DND-41 (cell line): ENCODE measurements at places on chromosomes 12 and 14.

- no peaks in the 10 kb centered on the region for H3K27me3 ChIP-seq
- DNase-seq, result no peak
- H3K4me3 ChIP-seq, result no peak overlapping the region
- no peak overlapping the region for H3K27ac ChIP-seq
- H3K4me1 ChIP-seq, result no peaks in the 10 kb centered on the region
- H3K36me3 ChIP-seq, result no peaks in the 10 kb centered on the region
Observed at GRCh38 chr14:96067985-96068930, 29.1 kb downstream of the C14orf132 start.

- no peak for DNase-seq
- H3K36me3 ChIP-seq, result no peaks in the 10 kb centered on the region
- H3K27me3 ChIP-seq, result peaks cover 3% of the 10 kb centered on the region
- H3K4me1 ChIP-seq, result no peaks in the 10 kb centered on the region
- no peak overlapping the region for H3K27ac ChIP-seq
Observed at GRCh38 chr12:117452112-117452511, 90.7 kb upstream of the NOS1 start.

GRCh38 chr12:13135371-13136178, 32.1 kb upstream of the GSG1 start:
- H3K36me3 ChIP-seq, result no peaks in the 10 kb centered on the region
- no peak overlapping the region for H3K4me3 ChIP-seq
- H3K27ac ChIP-seq, result no peak overlapping the region
- no peak for DNase-seq
- H3K4me1 ChIP-seq, result no peaks in the 10 kb centered on the region

- no peak for DNase-seq
- H3K27me3 ChIP-seq, result no peaks in the 10 kb centered on the region
- no peak overlapping the region for H3K4me3 ChIP-seq
- no peaks in the 10 kb centered on the region for H3K36me3 ChIP-seq
- H3K4me1 ChIP-seq, result no peaks in the 10 kb centered on the region
- H3K27ac ChIP-seq, result no peak overlapping the region
Observed at GRCh38 chr14:42000450-42000849, 393.8 kb downstream of the LRFN5 start.

DNA sequence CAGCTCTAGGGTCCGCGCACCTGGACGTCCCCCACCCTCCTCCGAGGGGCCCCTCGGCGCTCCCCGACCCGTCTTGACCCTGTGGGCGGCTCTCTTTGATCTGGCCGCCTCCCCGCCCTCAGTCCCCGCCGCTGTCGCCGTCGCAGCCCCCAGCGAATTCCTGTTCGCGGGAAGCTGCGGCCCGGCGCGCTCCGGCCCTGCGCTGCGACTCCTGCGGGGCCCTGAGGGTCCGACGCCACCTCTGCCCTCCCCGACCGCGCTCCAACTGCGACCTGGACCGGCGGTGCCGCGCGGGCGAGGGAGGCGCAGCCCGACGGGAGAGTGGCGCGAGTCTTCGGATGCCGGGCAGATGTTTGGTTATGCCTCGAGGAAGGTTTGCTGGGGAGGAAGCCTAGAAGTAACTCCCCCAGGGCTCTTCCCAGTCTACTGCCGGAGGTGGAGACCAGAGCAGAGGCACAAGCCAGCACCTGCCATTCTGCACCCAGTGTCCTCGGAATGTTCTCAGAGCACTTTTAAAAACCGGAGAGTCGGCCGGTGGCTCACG, 440 bp upstream of the ISM2 start:
- no peak overlapping the region for H3K27ac ChIP-seq
- no peaks in the 10 kb centered on the region for H3K4me1 ChIP-seq
- H3K36me3 ChIP-seq, result no peaks in the 10 kb centered on the region
- no peaks in the 10 kb centered on the region for H3K27me3 ChIP-seq
- no peak overlapping the region for H3K4me3 ChIP-seq

DNA sequence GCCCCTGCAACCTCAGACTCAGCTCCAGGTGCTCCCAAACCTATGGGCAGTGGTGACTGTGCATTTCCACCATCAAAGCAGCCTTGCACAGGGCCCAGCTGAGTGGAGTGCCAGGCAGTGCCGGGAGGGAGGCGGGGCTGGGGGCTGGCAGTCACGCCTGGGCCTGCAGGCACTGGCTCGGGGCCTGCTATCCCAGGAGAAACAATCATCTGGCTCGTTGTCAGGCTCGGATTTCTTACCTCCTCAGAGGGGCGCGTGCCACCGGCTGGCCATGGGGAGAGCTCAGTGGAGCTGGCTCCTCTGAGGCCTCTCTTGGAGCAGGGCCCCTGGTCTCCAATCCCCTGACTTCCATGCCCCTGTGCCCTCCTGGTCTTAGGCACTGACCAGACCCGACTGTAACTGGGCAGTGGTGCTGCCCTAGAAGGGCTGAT, 20.2 kb upstream of the PPP1R13B start:
- H3K36me3 ChIP-seq, result no peaks in the 10 kb centered on the region
- no peak overlapping the region for H3K4me3 ChIP-seq
- no peaks in the 10 kb centered on the region for H3K27me3 ChIP-seq
- H3K27ac ChIP-seq, result no peak overlapping the region
- DNase-seq, result no peak
- H3K4me1 ChIP-seq, result no peaks in the 10 kb centered on the region

DNA sequence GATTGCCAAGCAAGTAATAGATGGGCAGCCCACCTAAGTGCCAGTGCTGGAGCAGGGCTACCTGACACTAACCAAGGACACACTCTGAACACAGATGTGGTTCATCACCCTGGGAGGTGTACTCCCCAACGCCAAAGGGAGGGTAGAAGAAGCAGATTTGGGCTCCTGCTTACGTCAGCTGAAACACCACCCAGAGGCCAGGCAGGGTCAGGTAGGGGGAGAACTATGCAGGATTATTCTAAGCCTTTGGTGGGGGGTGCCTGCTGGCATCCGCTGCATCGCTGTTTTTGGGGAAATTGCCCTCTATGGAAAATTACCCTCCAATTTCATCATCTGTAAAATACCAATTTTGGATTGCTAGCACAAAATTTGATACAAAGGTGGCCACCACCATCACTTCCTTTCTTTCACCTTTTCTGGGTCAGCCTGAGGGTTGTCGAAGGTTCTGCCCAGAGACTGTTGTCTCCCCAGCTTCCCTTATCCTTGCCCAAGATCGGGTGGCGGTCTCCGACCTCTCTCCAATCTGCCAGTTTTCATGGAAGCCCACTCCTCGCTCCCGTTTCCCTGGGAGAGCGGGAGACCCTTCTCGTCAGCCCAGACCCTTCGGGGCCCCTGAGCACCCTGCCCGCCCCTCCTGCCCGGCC, 535 bp downstream of the BIN2 start:
- no peaks in the 10 kb centered on the region for H3K27me3 ChIP-seq
- H3K36me3 ChIP-seq, result no peaks in the 10 kb centered on the region
- DNase-seq, result peak; percentile 39
- peak overlapping the region; percentile 86 for H3K27ac ChIP-seq
- H3K4me3 ChIP-seq, result peak overlapping the region; percentile 57
- peaks cover 87% of the 10 kb centered on the region for H3K4me1 ChIP-seq

DNA sequence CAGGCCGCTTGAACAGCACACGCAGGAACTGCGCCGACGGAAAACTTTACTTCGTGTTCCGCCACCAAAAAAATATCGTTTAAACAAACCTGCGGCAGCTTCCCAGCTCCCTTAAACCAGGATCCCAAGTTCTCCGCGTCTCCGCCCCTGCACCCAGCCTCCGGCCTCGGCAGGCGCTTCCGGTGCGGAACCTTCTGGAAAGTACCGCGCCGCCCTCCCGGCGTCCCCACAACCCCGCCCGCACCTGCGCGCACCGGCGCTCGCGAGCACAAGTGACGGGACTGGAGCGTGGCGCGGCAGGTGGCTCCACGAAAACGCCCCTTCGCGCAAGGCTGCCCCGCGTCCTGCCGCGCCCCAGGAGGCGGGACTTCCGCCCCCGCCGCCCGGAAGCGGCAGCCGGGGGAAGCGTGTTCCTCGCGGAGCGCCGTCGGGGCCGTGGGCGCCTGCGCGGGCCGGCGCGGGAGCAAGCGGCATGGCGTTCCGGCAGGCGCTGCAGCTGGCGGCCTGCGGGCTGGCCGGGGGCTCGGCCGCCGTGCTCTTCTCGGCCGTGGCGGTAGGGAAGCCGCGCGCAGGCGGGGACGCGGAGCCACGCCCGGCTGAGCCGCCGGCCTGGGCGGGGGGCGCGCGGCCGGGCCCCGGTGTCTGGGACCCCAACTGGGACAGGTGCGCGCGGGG, at the start of gene PGAM5:
Gene PGAM5 (plus strand): TSS at position 438 of the 675 bp plus-strand sequence. CDS start 35 bp downstream, at position 473.
- peak within 1 kb of the TSS; percentile 85 for H3K4me3 ChIP-seq
- peaks cover 24% of the 10 kb centered on the region for H3K36me3 ChIP-seq
- peak; percentile 86 for DNase-seq

GRCh38 chr14:102993523-102993922, 63.8 kb downstream of the CDC42BPB start:
- H3K4me3 ChIP-seq, result no peak overlapping the region
- H3K27me3 ChIP-seq, result no peaks in the 10 kb centered on the region
- no peak overlapping the region for H3K27ac ChIP-seq
- no peaks in the 10 kb centered on the region for H3K36me3 ChIP-seq
- no peak for DNase-seq
- no peaks in the 10 kb centered on the region for H3K4me1 ChIP-seq

GRCh38 chr14:33780035-33780434, 170.8 kb downstream of the EGLN3 start:
- no peak for DNase-seq
- H3K27ac ChIP-seq, result no peak overlapping the region
- peaks cover 22% of the 10 kb centered on the region for H3K27me3 ChIP-seq
- no peaks in the 10 kb centered on the region for H3K4me1 ChIP-seq
- no peak overlapping the region for H3K4me3 ChIP-seq

- no peak overlapping the region for H3K4me3 ChIP-seq
- H3K4me1 ChIP-seq, result peaks cover 30% of the 10 kb centered on the region
- peak; percentile 21 for DNase-seq
- no peaks in the 10 kb centered on the region for H3K36me3 ChIP-seq
- no peak overlapping the region for H3K27ac ChIP-seq
- H3K27me3 ChIP-seq, result no peaks in the 10 kb centered on the region
Observed at GRCh38 chr14:73240816-73241480, 3.6 kb downstream of the PAPLN start.

DNA sequence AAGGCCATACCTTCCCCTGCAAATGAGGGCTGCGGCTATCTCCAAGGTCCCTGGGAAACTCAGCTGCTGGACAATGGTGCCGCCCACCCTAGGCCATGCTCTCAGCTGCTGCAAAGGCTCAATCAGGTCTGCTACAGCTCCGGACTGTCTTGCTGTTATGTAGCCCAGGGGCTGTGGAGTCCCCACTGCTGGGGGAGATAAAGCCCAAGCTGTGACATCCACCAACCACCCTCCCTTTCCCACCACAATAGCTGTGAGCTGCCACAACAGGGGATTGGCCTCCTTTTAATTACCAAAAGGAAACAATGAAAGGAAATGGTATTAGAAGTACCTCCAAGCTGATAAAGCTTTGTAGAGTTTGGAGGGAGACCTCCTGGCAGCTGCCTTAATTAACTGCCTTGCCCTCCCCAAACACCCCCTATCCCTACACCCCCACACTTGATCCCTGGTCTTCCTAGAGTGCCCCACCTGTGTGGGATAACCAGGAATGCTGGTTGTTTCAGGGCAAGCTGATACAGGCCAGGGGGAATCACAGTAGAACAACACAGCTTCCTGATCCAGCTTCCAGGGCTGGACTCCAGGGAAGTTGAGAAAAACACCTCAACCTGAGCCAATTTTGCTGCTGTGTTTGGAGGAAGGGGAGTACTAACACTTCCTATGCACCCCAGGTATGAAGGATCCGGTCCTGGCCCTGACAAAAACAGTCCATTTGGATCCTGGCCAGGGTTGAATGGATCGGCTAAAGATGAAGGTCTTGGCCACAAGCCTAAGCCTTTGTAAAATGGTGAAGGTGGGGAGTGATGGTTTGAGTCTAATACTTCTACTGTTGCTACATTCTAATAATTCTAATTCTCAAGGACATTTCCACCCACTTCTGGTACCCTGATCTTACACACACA, at the start of gene VWF:
Gene VWF (minus strand): TSS at position 260 of the 899 bp plus-strand sequence. CDS start 1,474 bp downstream, outside the sequence.
- H3K36me3 ChIP-seq, result no peaks in the 10 kb centered on the region
- no peak for DNase-seq
- H3K27ac ChIP-seq, result no peak within 1 kb of the TSS

GRCh38 chr12:102326982-102327381, 129.3 kb upstream of the PMCH start:
- no peaks in the 10 kb centered on the region for H3K27me3 ChIP-seq
- H3K36me3 ChIP-seq, result no peaks in the 10 kb centered on the region
- DNase-seq, result no peak
- H3K4me3 ChIP-seq, result no peak overlapping the region

DNA sequence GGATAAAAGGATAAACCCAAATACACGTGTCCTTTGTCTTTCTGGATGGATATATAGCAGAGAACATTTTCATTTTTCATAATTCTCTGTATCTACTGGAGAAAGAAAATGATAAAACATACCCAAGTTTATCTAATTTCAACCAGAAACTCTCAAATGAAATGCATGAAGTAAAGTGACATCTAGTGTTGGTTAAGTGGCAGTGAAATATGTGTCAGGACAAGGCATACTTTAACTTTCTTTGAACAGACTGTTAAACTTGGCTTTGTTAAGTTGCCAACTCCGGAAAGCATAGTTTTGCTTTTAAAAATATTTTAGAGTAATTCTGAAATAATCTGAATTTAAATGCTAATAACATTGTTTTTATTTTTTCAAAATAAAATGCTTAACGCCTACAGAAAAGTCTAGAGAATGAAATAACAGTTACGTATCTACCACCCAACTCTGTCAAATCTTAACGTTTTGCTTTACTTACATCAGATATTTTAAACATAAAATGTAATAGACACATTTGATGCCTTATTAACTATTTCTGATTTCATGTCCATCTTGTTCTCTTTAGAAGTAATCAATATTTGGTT, 25.2 kb upstream of the NTN4 start:
- no peaks in the 10 kb centered on the region for H3K36me3 ChIP-seq
- no peak overlapping the region for H3K4me3 ChIP-seq
- no peaks in the 10 kb centered on the region for H3K4me1 ChIP-seq
- peaks cover 3% of the 10 kb centered on the region for H3K27me3 ChIP-seq
- H3K27ac ChIP-seq, result no peak overlapping the region

- DNase-seq, result no peak
- H3K27ac ChIP-seq, result no peak overlapping the region
- H3K27me3 ChIP-seq, result peaks cover 9% of the 10 kb centered on the region
- no peaks in the 10 kb centered on the region for H3K4me1 ChIP-seq
Observed at GRCh38 chr12:22266101-22266500, 68.4 kb downstream of the ST8SIA1 start.

DNA sequence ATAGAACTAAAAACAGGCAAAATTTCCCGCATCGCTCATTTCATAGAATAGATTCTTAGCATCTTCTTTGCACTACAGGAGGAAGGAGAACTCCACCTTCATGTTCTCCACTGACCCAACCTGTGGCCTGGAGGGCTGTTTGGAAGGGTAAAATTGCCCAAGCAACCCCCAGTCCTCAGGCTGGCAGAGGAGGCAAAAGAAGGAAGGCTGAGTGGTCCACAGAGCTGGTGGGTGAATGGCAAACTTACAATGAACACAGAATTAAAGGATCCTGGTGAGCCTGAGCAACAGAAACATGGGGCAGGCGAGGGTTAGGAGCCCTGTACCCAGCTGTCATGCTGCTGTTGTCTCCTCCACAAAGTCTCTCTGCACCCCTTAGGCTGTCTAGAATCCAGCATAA, 25.1 kb downstream of the SENP1 start:
- no peak overlapping the region for H3K4me3 ChIP-seq
- no peak overlapping the region for H3K27ac ChIP-seq
- no peaks in the 10 kb centered on the region for H3K4me1 ChIP-seq

- no peaks in the 10 kb centered on the region for H3K4me1 ChIP-seq
- DNase-seq, result no peak
- H3K4me3 ChIP-seq, result no peak overlapping the region
- H3K36me3 ChIP-seq, result no peaks in the 10 kb centered on the region
- H3K27ac ChIP-seq, result no peak overlapping the region
Observed at GRCh38 chr14:86935241-86935885, 1057.6 kb downstream of the GALC start.

- H3K36me3 ChIP-seq, result no peaks in the 10 kb centered on the region
- peak; percentile 23 for DNase-seq
- H3K4me3 ChIP-seq, result no peak overlapping the region
- no peaks in the 10 kb centered on the region for H3K27me3 ChIP-seq
- H3K27ac ChIP-seq, result peak overlapping the region; percentile 57
- peaks cover 37% of the 10 kb centered on the region for H3K4me1 ChIP-seq
Observed at GRCh38 chr12:46661110-46661845, 164.5 kb downstream of the SLC38A4 start.
